Esophagus mucosa (tissue), 1 donor: ENCODE measurements at places on chromosomes 13 and 19. TPM values are rescaled to one million over a fixed set of nuclear protein-coding genes. Genes with fewer than 3 reads are reported as not detected.

- ATAC-seq, result no peak
These were observed 16.4 kb downstream of the KLK2 start for GRCh38 chr19:50889638-50890037.

DNA sequence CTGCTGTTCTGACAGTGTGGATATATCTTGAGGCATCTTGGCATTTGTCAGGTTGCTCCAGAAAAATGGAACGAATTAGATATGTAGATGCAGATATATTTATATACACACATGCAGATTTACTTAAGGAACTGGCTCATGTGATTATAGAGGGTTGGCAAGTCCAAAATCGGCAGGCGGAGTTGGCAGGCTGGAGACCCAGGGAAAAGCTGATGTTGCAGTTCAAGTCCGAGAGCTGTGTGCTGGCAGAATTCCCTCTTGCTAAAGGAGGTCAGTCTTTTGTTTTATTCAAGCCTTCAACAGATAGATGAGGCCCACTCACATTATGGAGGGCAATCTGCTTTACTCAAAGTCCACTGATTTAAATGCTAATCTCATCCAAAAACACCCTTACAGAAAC is 24.4 kb upstream of the CSNK1A1L start:
- no peak for ATAC-seq

The HRC gene
- total RNA-seq, result 0.24 TPM

The RASGRP4 gene
- 0.24 TPM for total RNA-seq

The FLT3LG gene
- 3.3 TPM for total RNA-seq

The KLK10 gene
- total RNA-seq, result 225 TPM
